ENCODE measurements at places on chromosomes 2 and 18.

GRCh38 chr2:73295751-73296400 is 2.5 kb upstream of the EGR4 start:
- no peak for DNase-seq

DNA sequence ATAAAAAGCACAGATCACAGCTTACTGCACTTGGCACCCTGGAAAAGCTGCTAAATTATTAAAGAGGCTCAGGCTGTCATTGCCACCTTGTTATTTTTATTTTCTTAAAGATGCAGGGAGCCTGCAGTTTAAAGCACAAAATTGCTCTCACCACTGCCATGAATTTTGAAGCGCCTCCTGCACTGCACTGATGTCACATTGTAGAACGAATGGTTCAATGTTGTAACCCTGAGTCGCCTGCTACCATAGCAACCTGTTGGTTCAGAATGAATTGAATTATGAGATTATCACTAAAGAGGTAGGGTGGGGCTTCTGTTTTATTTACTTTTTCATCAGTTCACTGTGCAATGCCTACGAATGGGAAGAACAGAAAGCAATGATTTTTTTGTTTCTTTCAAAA is 16.5 kb downstream of the SCG2 start:
- no peak for DNase-seq

GRCh38 chr18:62128157-62128556 is 58.7 kb downstream of the PIGN start:
- DNase-seq: no peak

- DNase-seq: no peak
Measured at GRCh38 chr2:169184074-169184473, 114.7 kb downstream of the DHRS9 start.

GRCh38 chr2:26001743-26002351 is 19.6 kb upstream of the KIF3C start:
- no peak for DNase-seq
